ENCODE measurements at places on chromosomes 7 and 10.

DNA sequence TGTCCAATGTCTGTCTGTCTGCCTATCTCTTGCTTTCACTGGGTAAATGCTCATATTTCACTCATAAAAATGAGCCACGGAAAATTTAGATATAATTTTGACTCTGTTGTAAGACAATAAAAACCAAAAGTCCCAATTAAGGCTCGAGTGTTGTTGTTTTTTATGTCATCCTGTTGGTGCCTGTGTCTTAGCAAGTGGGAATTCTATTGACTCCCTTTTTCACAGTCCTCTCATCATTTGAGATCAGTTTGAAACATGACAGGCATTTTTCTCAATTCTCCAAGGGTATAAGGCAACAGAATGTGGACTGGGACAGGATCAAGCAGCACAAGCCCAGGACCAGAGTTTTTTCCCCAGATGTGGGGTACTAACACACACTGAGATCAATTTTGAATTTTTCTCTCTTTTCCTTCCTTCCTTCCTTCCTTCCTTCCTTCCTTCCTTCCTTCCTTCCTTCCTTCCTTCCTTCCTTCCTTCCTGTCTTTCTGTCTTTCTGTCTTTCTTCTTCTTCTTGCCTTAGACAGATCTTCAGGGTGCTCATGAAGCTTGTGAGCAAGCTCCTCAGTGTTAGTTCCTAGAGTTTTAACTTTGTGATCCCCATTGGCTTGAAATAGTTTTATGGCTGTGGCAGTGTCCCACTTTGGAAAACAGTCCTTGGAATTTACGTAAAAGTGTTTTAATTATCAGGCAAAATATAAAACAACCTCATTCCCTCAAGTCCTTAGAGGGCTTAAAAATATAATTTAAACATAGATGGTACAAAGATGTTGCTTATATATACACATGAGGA is 3.2 kb upstream of the NEUROD6 start:
- DNase-seq, result no peak

GRCh38 chr7:69596723-69597277 is 1.5 kb upstream of the AUTS2 start:
- DNase-seq, result no peak

DNA sequence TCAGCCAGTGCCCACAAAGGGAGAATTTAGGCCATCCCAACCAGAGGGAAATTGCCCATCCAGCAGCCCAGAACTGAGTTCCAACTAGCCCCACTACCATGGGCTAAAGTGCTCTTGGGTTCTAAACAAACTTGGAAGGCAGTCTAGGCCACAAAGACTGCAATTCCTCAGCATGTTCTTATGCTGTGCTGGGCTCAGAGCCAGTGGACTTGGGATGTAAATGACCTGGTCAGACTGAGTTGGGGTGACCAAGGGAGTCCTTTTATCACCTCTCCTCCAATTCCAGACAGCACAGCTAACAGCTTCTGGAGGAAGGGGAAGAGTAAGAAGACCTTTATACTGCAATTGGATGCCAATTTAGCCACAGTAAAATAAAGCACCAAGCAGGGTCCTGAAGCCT is 607.2 kb upstream of the KCND2 start:
- no peak for DNase-seq

DNA sequence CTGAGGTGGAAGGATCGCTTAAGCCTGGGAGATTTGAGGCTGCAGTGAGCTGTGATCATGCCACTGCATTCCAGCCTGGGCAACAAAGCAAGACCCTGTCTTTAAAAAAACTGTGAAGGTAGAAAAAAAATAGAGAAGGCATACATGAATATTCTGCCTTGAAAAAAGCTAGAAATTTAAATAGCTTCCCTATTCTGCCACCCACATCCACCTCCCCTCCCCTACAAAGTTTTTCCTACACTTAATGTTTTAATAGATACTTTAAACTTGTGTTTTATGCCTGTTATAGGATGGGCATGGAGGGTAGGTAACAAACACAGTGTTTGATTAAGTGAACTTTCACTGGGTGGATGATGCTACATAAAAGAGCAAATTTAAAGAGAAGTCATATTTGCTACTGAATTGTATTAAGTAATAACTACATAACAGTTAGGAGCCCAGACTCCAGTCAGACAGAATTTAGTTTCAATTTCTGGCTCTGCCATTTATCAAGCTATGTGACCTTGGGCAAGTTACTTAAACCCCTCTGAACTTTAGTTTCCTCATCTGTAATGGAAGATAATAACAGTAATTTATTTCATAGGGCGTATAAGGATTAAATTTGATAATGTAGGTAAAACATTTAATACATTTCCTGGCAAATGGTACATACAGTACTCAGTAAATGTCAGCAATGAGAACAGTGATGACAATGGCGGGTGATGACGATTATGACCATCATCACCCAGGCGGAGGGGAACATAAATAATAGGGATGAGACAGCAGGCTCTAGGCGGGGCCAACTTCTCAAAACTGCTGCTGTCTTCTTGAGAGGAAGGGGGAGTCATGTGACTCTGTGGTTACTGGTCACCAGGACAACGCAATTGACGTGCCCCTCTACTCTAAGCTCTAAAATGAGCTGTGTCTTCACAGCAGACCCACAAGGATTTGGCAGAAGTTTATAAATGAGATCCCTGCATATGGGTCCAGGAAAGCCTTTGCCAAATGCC is 15.8 kb downstream of the DNMBP start:
- DNase-seq, result peak; percentile 28

DNA sequence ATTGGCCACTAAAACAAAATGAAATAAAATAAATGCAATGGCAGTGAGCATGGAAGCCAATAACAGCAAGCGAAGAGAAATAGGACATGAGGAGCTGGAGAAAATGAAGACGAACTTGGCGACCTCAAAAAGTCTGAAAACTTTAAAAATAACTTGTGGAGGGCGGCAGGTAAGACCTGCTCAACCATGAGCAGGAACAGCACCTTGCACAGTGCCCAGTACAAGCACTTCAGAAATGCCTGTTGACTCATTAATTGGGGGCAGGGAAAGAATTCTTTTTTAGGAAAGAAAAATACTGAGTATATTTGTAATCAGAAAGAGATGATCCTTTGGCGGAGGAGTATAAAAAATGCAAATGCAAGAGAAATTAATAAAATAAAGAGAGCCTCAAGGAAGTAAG is 78.0 kb downstream of the XPNPEP1 start:
- DNase-seq, result no peak

DNA sequence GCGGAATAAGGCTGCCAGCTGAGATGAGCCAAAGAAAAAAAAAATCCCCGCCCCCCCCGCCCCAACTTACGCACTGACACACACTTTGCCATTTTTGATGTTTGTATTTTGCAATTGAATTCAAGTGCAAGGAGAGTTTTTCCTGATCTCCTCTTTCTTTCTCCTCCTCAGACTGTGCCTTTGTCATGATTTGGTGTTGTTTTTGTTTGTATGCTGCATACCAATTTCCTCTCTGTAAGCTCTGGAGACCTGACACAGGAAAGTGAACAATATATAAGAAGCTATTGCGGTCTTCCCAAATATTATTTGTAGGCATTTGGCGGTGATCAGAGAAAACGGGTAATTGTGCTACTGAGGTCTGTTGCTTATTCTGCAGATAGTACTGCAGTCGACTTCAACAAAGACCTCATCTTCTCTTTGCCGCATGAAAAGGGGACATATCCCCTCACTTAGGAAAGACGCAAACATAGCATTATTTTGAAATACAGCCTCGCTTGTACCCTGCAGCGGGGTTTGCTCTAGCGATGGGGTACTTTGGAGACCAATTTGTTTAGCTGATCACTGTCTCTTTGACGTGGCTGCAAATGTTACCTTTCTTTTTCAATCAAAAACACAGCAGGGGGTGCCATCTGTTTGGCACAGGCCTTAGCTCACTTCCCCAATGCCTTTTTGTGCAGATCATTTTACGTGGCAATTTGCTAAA is 206.6 kb downstream of the SKAP2 start:
- DNase-seq, result no peak

- DNase-seq, result no peak
Observed at GRCh38 chr7:151954866-151955820, 1.1 kb upstream of the GALNTL5 start.

DNA sequence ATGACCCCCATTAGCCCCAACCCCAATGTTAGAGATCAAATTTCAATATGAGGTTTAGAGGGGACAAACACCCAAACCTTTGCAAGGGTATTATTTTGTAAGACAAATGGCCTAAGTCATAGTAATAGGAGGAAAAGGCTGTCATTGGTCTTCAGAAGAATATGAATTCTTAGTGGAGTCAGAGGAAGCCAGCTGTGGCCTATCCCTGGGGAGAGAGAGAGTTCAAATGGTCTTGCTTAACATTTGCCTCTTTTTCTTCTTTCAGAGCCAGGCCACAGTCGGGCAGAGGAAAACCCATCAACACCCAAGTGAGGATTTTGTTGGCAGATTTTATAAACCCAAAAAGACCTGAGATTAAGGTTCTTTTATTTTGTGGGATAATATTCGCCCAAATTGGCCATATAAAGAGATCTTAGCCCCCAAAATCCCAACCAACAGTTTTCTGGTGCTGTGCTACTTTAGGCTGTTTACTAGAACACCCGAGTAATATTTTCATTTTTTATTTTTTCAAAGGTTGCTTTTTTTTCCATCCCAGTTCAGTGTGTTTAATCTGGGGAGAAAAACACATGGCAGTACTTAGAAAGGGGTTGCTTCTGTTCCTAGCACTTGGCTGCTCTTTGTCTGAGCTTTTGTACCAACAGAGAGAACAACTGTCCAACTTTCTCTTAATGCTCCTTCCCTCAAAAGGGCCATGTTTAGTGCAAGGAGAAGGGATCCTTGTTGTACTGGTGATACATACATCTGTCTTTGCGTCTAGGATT is 26.8 kb upstream of the ARMC3 start:
- no peak for DNase-seq
